ENCODE measurements at places on chromosomes 6 and 20. TPM values are rescaled to one million over a fixed set of nuclear protein-coding genes. Genes with fewer than 3 reads are reported as not detected.
A peak's percentile ranks its signal among the peaks of the same experiment; 100 is the strongest.

The PRICKLE4 gene
- total RNA-seq: 2.7 TPM

The RSPO4 gene
- total RNA-seq: 0.22 TPM

The TRIM31 gene
- total RNA-seq: 202 TPM

The MRPS18B gene
- 51.1 TPM for total RNA-seq

The PTPRK gene
- total RNA-seq: 86.7 TPM

The ENPP3 gene
- total RNA-seq: 22.8 TPM

The C6orf58 gene
- not detected for total RNA-seq

The DDX43 gene
- total RNA-seq: 0.39 TPM

DNA sequence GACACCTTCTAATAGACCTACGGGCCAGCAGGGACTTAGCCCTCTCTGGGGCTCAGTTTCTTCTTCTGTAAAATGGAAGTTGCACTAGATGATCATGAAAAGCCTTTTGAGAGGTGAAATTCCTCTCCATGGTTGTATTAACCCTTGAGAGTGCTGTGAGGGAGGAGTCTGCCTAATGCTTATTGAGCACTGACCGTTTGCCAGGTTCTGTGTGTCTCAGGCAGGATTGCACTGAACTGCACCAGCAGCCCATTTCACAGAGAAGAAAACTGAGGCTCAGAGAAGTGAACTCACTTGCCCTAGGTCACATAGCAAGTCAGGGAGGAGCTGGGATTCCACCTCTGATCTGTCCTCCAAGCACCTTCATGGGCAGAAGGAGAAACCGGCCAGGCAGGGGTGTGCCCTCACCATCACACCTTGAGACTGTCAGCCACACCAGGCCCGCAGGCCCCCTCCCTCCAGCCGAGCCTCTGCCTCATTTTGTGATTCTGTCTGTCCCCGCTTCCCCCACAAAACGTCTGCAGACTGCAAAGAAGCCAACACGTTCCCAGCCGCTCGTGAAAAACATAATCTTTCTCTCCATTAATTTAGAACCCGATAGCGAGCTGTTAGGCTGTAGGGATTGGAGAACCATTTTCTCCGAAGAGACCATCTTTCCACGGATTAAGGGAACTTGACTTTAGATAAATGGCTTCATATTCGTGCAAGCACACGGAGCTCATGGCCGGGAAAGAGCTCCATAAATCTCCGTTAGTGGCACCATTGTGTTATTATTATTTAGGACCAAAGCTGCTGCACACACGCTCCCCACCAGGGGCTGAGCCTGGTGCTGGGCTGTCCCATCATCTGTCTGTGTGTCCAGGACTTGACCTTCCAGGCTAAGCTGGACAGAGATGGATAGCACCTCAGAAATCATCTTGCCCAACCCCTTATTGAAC lies 46.0 kb downstream of the KIAA1755 start:
- no peak for DNase-seq

GRCh38 chr6:164396071-164397047 lies 913.0 kb downstream of the C6orf118 start:
- DNase-seq: no peak

DNA sequence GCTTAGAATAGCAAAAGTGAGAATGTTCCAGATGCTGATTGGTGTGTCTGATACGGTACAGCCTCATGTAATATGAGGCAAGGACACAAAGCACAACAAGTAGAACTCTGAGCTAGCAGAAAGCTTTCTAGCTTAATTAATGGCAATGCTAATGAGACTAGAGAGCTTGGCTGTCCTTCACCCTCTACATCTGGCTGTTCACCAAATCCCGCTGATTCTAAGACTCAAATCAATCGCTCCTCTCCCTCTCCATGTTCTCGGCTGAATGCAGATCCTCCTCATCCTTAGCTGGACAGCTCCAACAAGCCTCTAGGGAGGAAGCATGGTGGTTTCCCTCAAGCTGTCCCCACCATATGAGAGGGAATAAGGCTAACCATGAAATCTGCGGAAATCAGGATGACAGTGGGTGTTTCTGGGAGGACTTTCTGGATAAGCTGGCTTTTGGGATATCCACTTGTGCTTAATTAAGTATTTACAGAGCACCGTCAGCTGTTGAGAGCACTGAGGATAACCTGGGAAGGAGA lies 128.9 kb downstream of the FOXC1 start:
- DNase-seq: no peak

DNA sequence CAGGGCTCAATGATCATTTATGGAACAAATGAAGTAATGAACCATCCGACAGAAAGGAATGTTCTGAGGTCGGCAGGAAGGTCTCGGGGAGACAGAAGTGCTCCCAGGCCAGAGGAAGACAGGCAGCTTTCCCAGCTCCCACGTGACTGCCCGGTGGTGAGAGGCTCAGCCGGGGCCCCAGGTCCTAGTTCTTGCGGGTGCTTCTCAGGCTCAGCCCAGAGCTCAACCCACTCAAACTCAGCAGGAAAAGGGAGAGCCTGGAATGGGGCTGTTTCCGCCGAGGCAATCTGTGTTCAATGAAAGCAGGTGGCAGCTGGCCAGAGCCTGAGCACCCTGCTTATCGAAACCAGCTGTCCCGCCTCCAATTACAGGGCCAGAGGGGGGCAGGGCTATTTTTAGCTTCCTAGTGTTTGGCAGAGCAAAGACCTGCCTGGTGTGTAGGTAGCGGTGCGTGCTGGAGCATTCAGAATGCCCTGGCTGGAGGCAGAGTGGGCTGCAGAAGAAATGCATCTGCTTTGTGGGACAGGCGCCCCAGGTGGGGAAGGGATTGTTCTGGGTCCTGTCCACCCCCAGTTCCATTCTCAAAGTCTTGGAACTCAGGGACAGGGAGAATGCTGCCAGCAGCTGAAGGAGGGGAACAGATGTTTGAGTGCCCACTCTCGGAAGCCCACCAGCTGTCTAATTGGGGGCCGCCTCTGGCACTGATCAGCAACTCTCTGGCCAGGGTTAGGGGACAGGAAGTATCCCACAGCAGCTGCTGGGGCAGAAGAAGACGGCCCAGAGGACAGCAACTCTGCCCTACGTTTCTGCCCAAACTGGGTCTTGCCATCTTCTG lies 145.1 kb downstream of the PREX1 start:
- DNase-seq: peak; percentile 88

DNA sequence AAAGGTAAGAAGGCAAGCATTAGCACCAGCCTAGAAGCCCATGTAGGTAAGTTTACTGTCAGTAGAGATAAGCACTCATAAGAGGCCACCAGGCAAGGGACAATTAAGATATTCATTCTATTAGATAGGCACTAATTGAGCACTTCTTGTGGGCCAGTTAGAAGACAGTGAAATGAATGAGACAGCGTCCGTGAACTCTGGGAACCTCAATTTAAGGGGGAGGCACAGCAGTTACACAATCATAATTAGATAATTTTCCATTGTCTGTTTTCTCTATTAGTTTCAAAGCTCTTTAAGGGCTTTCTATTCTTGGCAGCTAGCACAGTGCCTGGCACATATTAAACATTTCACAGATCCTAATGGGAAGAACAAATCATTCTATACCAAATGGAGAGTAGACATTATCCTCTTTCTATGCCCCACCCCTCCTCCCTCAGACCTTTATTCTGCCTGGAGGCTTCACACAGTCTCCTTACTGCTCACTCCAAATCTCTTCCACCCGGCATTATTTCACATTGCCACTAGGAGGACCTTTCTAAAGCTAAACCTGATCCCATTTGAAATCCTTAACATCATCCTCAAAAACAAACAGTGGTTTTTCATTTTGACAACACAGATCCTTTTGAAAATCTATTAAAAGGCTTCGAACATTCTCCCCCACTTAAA lies 529.6 kb downstream of the ADGRB3 start:
- DNase-seq: no peak

GRCh38 chr6:1039746-1040145 lies 272.2 kb upstream of the FOXQ1 start:
- no peak for DNase-seq

GRCh38 chr6:150410399-150410798 lies 41.6 kb downstream of the IYD start:
- DNase-seq: no peak

DNA sequence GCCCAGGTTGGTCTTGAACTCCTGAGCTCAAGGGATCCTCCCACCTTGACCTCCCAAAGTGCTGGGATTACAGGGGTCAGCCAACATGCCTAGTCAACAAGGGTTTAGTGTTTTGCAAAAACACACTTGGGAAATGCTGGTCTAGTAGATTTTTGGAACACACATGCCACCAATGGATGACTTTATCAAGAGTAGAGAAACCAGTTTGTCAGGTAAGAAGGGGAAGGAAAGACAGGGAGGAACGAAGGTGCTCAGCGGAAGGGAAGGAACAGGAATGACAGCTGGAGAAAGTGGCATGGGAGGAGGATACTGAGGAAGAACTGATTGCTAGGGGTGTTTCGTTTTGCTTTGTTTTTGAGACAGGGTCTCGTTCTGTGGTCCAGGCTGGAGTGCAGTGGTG lies 15.6 kb upstream of the SEC63 start:
- DNase-seq: no peak

GRCh38 chr6:145699462-145699861 lies 35.9 kb downstream of the EPM2A start:
- DNase-seq: no peak

- no peak for DNase-seq
These were observed 72.1 kb upstream of the EPB41L1 start for GRCh38 chr20:36082315-36082915.

DNA sequence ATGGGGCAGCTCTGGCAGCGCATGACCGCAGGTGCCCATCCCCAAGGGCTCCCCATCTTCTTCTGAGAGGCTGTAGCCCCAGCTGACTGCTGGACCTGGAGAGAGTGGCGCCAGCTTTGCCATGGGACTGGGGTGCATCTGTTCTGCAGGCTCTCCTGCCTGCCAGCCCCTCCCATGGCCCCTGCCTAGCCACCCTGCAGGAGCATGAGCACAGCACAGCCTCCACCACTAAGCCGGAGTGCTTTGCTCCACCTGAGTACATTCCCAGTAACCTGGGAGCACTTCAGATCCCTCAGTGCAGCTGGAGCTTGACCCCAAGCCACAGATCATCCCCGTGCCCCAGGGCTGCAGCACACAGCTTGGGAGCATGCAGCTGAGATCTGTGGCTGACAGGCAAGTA lies 16.0 kb downstream of the DEFB125 start:
- no peak for DNase-seq

GRCh38 chr20:49166534-49167449 lies 21.3 kb downstream of the STAU1 start:
- DNase-seq: no peak

DNA sequence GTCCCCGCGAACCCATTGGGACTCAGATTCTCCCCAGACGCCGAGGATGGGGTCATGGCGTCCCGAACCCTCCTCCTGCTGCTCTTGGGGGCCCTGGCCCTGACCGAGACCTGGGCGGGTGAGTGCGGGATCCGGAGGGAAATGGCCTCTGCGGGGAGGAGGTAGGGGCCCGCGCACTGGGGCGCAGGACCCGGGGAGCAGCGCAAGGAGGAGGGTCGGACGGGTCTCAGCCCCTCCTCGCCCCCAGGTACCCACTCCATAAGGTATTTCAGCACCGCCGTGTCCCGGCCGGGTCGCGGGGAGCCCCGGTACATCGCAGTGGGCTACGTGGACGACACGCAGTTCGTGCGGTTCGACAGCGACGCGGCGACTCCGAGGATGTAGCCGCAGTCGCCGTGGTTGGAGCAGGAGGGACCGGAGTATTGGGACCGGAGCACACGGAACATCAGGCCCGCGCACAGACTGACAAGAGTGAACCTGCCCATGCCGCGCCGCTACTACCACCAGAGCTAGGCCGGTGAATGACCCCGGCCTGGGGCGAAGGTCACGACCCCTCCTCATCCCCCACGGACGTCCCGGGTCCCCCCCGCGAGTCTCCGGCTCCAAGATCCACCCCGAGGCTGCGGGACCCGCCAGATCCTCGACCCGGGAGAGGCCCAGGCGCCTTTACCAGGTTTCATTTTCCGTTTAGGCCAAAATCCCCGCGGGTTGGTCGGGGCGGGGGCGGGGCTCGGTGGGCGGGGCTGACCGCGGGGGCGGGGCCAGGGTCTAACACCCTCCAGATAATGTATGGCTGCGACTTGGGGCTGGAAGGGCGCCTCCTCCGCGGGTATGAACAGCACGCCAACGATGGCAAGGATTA lies 15.7 kb upstream of the HLA-A start:
- DNase-seq: peak; percentile 91

- no peak for DNase-seq
These were observed 5.1 kb downstream of the CDKAL1 start for GRCh38 chr6:20539387-20539786.

DNA sequence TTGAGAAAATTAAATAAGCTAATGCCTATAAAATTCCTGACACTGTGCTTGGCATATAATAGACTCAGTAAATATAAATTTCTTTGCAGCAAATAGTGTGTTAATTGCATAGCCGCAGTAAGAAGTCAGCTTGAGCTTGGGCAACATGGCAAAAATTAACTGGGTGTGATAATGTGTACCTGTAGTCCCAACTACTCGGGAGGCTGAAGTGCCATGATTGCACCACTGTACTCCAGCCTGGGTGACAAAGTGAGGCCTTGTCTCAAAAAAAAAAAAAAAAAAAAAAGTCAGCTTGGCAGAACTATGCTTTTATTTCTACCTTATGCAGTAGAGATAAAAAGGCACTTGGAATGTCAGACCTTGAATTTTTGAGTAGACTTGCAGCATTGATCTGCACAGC lies 121.8 kb downstream of the AKAP7 start:
- DNase-seq: no peak

GRCh38 chr6:16841241-16841640 lies 80.0 kb upstream of the ATXN1 start:
- DNase-seq: no peak

DNA sequence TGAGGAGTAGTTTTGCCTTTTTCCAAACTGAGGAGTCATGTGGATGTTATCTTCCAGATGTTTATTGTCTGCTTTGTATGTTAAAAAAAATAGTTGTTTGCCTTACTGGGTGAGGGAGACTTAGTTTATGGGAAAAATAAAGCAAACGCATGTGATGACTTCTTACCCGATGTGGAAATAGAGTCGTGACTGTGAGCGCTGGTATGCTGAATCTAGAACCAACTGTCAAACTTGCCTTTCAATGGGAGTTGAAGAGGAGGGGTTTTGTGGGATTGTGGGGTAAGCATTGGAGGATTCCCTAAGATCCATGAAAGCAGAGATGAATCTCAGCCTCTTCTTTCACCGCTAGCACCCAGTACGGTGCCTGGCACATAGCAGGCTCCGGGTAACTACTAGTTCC lies 5.3 kb downstream of the DCBLD1 start:
- DNase-seq: no peak

- DNase-seq: no peak
These were observed 5.6 kb downstream of the SMIM29 start for GRCh38 chr6:34243131-34243771.

GRCh38 chr6:123830120-123830519 lies 26.5 kb downstream of the NKAIN2 start:
- no peak for DNase-seq

DNA sequence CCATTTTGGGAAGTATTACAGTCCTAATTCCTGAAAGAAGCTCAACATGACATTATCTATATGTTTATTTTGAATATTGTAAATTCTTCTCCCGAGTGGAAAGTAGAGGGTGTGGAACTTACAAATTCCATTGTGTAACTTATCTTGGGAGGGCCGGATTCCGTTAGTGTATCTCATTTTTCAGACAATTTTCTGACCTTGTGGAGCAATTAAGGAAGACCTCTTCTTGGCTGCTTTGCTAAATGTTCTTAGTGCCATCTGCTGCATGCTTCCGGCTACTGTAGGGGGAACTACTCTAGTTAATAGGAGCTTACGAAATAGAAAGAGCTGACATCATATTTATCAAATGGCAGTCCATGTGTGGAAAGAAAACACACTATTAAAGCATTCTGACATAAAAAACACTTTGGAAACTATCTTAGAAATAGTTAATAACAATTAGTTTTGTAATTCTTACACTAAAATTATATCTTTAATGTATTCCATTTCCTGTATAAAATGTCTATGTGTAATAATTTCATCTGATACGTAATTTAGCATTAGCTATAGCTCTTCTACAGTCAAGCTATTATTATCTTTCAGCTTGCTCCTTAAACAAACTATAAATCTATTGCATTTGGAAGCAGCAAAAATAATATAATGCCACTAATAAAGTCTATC lies 41.5 kb upstream of the KCNQ5 start:
- no peak for DNase-seq
